GM10248 (cell line): ENCODE measurements at places on chromosomes 7 and 10.

DNA sequence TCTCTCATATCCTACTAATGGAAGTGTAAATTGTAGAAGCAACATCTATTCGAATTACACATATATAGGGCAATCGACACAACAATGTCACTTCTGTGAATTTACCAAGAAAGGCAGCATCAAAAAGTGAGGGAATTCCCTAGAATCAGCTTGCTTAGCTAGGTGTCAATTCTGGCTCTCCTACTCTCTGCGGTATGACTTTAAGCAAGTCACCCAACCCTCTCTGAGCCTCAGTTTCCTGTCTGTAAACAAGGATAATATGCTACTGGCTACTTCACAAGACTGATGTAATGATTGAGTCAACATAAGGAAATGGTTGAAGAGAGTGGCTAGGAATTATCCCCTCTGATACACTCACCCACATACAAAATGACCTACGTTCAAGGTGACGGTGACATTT lies 19.4 kb downstream of the CCDC6 start:
- no peak for DNase-seq

DNA sequence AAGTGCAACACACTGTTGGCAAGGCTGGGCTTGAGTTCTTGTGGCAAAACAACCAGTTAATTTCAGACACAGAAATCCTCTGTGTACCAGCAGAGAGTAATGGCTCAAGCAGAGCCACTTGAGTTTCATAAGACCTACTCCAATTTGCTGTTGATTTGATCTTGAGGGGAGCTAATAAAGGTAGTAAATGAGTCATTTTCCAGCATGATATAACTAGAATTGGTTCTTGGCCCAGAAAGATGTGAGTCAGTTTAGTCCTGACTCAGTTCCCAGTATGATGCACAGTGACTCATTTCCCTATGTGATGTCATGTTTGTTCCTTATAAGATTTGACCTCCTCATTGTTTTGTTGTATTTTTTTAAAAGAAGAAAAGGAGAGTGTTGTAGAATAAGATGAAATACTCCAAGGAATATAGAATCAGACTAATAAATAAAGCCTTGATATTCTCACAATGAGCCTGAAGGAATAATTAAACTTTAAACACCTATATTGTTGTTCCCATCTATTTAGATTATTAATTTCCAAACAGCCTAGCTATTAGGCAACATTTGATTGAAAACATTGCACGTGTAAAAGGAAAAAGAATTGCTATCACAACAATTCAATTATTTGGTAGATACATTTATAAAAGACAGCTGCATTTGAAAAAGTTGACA lies 186.2 kb downstream of the REEP3 start:
- peak; percentile 62 for DNase-seq

GRCh38 chr7:34277016-34277802 lies 371.9 kb downstream of the BMPER start:
- no peak for DNase-seq

GRCh38 chr10:21427804-21428481 lies 97.5 kb downstream of the SKIDA1 start:
- DNase-seq, result peak; percentile 17

DNA sequence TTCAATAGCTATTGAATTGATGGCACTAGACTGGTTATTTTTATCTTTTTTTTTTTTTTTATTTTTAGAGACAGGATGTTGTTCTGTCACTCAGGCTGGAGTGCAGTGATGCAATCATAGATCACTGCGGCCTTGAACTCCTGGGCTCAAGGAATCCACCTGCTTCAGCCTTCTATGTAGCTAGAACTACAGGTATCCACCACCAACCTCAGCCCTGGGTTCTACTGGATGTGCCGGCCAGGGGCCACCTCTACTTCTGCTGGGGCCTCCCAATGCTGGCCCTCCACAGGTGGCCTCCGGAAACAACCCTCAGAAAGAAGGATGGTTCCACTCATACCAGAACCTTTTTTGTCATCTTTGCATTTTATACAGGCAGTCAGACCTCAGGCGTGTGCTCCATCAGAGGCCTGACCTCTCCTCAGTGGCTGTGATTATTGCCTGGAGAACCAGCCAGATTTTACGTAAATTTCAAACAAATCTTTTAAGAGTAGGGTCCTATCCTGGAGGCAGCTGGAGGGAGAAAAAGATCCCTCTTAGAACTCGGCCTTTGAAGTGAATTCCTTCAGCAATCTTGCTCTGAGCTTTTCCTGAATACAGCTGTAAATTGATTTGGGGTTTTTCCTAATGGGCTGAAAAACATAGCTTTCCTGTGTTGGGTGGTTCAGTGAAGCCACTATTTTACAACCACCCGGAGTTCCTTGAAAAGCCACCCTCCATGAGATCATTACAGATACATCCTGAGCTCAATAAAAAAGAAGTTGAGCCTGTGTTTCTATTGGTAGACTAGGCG lies 110.0 kb downstream of the SPAG6 start:
- DNase-seq, result no peak

DNA sequence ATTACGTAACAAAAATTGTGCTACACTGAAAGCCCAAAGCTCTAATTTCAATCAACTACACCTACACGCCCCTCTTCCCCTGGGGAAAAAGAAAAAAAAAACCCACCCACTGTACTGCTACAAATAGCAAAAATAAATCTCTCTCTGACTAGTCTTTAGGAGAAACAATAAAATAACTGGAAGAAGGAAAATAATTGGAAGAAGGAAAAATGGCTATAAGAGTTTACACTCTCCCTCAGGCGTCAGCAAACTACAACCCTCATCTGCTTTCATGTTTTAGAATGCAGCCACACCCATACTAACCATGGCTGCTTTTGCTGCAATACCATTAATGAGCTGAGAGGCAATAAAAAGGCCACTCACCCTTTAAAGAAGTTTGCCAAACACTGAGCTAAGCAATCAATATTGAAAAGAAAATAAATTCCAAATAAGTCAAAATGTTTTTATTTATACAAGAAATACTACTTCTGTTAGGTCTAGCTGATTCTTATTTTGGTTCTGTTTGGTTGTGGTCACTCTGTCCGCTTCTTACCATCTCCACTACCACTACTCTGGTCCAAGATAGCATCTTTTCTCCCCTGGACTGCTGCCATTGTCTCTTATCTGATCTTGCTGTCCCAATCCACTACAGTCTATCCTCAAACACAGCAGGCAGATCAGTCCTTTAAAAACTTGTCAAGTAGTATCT lies 3.8 kb downstream of the MINDY3 start:
- no peak for DNase-seq

- no peak for DNase-seq
Measured at GRCh38 chr10:93138113-93138870, 64.6 kb downstream of the CYP26A1 start.

DNA sequence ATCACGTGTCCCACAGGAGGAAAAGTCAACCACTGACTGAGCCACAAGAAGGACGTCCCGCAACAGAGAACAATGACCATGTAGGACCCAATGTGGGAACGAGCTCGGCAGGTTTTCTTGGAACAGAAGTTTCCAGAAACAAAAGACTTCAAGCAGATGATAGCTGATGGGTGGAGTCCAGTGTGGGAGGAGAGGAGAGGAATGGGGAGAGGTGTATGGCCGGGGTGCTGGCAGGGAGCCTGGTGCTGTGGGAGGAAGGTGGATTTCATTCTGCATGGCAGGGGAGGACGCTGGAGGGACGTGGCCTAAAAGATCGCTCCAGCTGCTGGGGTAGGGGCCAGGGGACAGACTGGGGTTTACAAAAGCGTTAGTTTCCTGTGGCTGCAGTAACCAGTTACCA lies 48.5 kb upstream of the LMTK2 start:
- no peak for DNase-seq

DNA sequence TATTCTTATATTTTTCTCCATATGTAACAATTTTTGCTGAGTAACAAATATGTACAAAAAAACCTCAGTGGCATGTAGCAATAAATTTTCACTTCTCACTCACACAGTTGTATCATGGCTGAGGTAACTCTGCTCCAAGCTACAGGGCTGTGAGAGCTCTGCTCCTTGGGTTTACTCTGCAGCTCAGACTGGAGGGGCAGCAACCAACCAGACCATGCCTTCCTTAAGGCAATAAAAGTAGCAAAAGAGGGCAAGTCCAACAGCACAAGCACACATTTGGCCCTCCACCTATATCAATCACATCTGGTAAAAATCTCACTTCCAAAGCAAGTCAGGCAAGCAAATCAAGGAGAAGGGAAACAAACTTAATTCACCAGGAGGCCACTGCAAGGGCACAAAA lies 102.9 kb downstream of the CRPPA start:
- DNase-seq, result no peak

DNA sequence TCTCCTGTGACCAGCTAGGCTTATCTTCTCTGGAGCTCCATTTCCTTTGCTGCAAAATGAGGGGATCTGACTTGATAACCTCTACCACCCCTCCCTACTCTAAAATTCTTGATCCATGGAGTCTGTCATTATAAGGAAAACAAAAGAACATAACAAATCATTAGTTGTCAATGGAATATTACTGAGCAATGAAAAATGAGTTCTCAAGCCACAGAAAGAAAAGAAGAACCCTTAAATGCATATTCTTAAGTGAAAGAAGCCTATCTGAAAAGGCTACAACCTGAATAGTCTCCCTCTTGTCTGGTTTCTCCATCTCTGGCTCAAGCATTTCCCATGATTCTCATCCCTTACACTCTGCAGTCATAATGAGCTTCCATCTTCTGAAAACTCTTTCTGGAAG lies 110.4 kb downstream of the PRKCQ start:
- DNase-seq, result no peak

DNA sequence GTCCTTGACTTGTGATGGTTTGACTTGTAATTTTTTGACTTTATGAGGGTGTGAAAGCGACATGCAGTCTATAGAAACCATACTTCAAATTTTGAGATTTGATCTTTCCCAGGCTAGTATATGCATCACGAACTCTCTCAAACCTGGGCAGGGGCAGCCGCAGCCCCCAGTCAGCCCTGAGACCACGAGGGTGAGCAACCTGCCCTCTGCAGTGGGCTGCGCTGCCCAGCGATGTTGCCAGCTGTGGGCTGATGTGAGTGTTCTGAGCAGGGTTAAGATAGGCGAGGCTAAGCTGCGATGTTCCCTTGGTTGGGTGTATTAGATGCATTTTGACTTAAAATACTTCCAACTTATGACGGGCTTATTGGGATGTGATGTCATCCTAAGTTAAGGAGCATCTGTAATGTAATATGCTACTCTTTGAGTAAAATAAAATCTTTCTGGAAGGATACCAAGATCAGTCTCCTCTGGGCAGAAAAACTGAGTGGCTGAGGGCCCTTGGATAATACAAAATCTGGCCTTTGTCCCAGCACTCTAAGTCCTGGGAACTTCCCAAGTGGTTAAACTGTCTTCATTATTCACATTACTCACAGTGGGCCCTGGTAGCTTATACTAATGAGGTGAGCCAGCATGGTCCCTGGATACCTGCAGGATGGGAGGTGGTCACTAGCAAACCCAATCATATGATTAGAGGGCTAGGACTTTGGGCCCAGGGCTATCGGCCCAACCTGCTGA lies 28.4 kb upstream of the CNPY1 start:
- DNase-seq, result no peak

GRCh38 chr10:82674036-82674435 lies 799.0 kb downstream of the NRG3 start:
- no peak for DNase-seq

DNA sequence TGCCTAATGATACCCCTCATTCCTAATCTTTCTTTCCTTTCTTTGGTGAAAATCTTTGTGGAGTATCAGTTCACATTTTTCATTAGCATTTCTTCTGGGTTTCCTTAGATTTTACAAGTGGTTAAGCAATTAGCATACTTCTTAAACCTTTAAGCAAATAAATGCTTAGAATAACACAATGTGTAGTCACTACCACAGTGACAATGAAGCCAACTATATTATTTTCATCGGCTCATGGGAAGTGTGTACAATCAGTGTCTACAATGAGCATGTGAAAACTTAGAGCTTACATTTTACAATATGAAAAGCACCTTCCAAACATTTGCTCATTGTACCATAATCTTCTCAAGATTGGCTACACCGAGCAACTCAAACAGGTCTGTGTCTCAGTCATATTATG lies 176.2 kb upstream of the PLXNA4 start:
- no peak for DNase-seq

- no peak for DNase-seq
Measured at GRCh38 chr7:2779051-2779450, 65.1 kb downstream of the GNA12 start.

DNA sequence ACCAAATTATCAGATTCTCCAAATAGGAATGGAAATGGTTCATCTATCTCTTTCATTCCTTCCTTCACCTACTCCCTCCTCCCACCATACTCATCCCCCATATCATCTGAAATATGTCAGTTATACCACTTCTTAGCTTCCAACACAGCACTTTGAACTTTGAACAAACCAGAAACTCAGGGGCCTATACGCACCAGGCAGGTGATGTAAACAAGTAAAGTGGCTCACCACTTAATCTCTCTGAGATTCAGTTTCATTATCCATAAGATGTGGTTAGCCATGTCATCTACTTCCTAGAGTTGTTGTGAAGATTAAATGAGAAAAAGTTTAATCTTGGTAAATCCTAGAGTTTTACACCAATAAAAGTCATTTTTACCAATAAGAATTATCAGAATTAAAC lies 65.9 kb upstream of the LRRN3 start:
- no peak for DNase-seq

DNA sequence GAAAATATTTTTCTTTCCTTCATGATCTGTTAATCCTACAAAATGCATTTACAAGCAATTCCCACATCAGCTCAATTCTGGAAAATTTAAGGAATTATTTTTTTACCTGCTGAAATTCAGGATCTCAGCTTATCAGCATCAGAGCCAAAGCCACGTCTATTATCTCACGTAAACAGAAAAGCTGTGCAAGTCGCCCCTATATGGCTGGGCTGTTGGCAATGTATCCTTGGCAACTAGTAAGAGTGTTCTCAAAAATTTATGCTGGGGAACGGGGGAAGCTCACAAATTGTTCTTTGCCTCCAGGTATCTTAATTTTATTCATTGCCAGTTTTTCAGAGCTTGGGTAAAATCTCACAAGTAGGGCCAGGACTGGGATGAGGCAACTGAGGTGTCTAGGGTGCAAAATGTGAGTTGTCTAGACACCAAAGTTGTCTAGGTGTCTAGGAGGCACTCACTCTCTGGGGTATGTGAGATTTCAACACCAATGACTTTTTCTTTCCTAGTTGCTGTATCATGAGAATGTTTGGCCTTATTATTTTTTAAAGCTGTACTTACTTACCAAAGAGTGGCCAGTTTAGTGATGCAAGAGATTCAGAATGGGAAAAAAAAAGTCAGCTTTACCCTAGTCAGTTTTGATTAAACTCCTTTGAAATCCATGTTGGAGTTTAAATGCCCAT lies 5.1 kb downstream of the GSTO2 start:
- no peak for DNase-seq

GRCh38 chr7:85805249-85805648 lies 618.4 kb upstream of the SEMA3D start:
- no peak for DNase-seq

- DNase-seq, result peak; percentile 33
Measured at GRCh38 chr7:95330204-95330960, 6.0 kb upstream of the PON1 start.

DNA sequence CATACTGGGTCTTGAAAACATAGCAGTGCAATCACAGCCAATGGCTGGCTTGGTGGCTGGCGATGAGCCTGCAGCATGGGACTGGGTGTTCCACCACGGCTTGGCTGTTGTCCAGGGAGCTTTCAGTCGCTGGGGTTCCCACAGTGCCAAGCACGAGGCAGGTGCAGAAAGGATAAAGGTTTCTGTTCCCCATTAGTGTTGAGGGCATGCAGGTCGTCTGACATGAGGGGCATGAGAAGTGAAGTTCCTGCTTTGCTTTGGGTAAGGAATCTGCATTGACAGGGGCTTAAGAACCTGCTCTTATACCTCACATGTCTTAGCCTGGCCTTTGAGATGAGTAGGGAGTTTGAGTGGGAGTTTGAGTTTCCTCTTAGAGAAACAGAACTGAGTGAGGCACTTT lies 9.0 kb upstream of the CFTR start:
- DNase-seq, result peak; percentile 43

GRCh38 chr10:18456984-18457383 lies 194.4 kb downstream of the NSUN6 start:
- no peak for DNase-seq
